Psoas muscle (tissue), 8 donors: ENCODE measurements at places on chromosomes 2 and 18. TPM values are rescaled to one million over a fixed set of nuclear protein-coding genes. Genes with fewer than 3 reads are reported as not detected.

DNA sequence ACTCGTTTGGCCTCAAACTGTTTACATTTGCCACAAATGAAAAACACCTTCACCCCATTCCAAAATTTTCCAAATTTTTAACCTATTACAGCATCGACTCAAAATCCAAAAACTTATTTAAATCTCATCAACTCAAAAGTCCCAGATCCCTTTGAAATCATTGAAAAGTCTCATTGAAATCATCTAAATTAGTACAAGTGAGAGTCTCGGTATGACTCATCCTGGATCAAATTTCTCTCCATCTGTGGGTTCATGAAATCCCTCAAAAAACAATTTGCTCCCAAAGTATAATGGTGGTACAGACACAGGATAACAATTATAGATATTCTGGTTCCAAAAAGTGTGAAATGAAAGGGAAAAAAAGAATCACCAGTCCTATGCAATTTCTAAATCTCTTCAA is 65.1 kb downstream of the LRP1B start:
- DNase-seq, result no peak

Gene REG3A
- total RNA-seq, result not detected

Gene SCN2A
- total RNA-seq, result not detected

- DNase-seq, result no peak
Observed at GRCh38 chr2:195489101-195489500, 167.9 kb upstream of the SLC39A10 start.

DNA sequence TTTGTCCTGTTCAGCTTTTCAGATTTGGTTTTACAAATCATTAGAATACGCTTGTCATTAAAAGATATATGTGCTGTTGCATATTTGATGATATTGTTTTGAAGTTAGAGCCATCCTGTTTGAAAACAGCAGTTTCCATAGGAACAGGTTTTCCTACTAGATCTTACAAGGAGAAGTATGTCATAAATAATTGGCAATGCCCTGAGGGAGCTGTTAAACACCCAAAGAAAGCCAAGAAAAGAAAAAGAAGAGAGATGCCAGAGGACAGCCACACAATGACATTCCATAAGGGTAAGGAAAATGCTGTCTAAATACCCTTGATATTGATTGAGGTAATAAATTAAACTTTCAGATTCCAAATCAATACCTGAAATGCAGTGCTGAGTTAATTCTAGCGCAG is 392.2 kb upstream of the CRIM1 start:
- DNase-seq, result no peak

Gene GREB1
- 1.7 TPM for total RNA-seq

Gene ANKRD30B
- 0.04 TPM for total RNA-seq

DNA sequence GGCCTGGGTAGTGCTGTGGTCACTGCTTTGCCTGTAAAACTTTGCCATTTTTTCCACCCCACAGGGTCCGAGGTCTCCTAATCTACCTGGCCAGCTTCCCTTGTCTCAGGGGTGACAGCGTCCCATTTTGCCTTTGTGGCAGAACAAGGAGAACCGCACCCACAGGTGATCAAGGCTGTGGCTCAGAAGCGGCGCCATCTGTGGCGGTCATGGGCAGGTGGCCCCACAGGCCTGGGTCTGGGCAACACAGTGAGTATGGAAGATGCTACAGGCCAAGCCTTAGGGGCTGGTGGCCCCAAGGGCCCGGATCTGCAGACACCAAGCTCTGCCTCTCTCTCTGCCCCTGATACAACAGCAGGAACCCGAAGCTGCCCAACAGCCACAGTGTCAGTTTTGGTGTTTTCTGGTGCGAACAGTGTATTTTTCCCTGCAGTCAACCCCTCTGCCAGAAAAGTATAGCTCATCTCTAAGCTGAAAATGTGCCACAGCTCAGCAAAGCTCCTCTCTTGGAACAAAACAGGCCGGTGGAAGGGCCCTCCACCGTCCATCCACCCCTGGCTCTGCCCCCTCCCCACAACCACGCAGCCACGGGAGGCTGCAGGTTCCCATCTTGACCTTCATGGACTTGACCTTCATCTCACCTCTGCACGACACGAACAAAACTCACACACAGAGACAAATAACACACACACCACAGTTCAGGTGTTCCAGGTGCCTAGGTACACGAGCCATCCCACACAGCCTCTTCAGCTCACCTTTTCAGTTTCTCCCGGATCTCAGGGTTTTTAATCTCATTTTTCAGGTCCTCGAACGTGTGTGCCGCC is 96.7 kb downstream of the PXDN start:
- no peak for DNase-seq

Gene INPP5D
- 2.8 TPM for total RNA-seq

GRCh38 chr2:96913398-96914202 is 43.7 kb upstream of the SEMA4C start:
- no peak for DNase-seq

DNA sequence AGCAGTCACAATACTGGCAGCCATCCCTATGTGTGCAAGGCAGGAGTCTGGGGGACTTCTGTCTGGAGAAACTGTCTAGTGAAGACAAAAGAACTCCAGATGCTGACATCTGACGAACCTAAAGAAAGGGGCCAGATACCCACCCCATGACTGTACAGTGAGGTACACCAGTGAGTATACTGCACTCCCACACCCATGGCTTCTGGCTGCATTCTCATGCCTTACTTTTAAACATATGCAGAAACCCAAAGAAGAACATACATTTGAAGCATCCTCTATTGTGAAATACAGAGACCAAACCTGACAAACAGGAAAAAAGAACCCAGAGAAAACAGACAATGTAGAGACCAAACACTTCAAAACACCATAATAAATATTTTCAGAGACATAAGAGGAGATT is 102.2 kb downstream of the ACTR3 start:
- no peak for DNase-seq

Gene INO80D
- 15.5 TPM for total RNA-seq

DNA sequence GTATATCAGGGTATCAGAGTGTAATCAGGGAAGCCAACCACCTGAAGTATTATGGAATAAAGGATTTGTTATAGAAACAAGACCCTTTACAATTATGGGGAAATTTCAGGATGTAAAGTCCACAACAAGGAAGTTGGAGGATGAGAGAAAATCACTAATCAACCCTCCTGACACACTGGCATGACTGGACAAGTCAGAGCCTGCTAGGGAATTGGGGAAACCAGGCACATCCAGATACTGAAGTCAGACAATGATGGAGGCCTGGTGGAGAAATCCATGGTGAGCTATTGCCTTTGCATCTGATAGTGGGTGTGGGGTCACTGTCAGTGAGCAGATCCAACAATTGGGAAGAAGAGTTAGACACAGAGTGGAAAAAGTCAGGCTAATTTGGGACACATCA is 158.8 kb upstream of the FBXO11 start:
- DNase-seq, result no peak

GRCh38 chr2:43220760-43221123 is 5.7 kb downstream of the ZFP36L2 start:
- no peak for DNase-seq

- DNase-seq, result no peak
Observed at GRCh38 chr2:142502402-142502801, 371.6 kb upstream of the LRP1B start.

- DNase-seq, result no peak
Observed at GRCh38 chr2:227256605-227257004, 68.4 kb upstream of the MFF start.

Gene ORC4
- total RNA-seq, result 36.2 TPM

DNA sequence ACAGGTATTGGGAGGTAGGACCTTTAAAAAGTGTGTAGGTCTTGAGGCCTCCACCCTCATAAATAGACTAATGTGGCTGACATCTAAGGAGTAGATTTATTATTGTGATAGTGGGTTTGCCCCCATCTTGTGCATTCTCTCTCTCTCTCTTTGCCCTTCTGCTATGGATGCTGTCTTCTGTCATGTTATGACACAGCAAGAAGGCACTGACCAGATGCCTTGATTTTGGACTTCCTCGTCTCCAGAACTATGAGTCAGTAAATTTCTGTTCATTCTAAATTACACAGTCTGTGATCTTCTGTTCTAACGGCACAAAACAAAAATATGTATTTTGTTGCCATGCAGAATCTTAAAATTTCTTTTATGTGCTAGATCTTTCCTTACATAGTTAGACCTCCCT is 66.9 kb downstream of the ATAD2B start:
- no peak for DNase-seq

Gene PROM2
- 0.82 TPM for total RNA-seq

- DNase-seq, result no peak
Observed at GRCh38 chr2:207854484-207855440, 85.1 kb upstream of the FZD5 start.

Gene TTN
- 4,462 TPM for total RNA-seq

Gene ANKMY1
- 4.3 TPM for total RNA-seq

Gene RPL31
- 1,227 TPM for total RNA-seq

- DNase-seq, result no peak
Observed at GRCh38 chr18:79692886-79693285, 13.3 kb downstream of the CTDP1 start.

Gene DNAJC27
- 7.2 TPM for total RNA-seq

Gene M1AP
- not detected for total RNA-seq

Gene TOGARAM2
- total RNA-seq, result 2.2 TPM

- no peak for DNase-seq
Observed at GRCh38 chr2:173436088-173436487, 81.4 kb downstream of the CDCA7 start.

GRCh38 chr2:174335254-174335987 is 667 bp downstream of the SP9 start:
- no peak for DNase-seq

- no peak for DNase-seq
Observed at GRCh38 chr18:33212363-33212762, 228.2 kb downstream of the CCDC178 start.

DNA sequence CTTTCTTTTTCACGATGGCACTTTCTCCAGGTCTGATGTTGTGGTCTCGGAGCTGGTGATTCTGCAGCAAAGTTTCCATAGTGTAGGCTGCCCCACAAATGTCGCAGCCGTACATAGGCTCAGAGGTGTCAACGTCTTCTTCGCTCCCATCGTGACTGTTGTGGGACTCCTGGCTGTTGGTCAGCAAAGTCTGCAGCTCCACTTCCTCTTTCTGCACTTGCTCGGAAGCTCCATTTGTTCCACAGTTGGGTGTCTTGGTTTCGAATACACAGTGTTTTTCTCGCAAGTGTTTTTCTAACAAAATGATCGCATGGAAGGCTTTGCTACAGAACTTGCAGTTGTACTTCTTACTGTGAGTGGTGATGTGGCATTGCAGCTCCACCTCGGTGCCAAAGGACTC is 126.8 kb downstream of the ZNF521 start:
- no peak for DNase-seq

DNA sequence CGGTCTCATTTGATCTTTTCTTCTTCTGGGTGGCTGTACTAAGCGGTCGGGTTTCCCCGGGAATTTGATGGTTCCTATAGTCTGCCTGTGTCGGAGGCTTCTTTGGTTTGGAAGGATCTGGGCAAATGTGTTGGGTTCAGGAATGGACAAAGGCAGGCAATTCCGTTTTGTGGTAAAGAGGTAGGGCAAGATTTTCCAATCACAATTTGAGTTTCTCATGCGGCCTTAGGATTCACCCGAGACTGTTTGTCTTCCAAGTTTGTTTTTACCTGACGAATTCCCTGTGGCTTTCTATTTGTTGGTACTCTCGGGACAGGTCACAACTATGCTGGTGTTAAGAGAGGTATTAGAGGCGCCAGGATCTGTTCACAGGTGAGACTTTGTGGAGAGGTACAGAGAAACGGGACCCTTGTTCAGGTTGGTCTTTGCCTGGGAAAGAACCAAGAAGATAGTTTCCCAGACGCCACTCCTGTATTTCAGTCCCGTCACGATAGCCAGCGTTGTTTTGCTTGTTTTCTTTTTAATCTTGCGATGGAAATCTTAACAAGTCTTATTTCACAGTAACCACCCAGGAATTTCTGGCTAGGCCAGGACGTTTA is 3.0 kb downstream of the SP5 start:
- DNase-seq, result no peak

- no peak for DNase-seq
Observed at GRCh38 chr2:1656961-1657841, 87.1 kb downstream of the PXDN start.

Gene GCG
- total RNA-seq, result not detected

DNA sequence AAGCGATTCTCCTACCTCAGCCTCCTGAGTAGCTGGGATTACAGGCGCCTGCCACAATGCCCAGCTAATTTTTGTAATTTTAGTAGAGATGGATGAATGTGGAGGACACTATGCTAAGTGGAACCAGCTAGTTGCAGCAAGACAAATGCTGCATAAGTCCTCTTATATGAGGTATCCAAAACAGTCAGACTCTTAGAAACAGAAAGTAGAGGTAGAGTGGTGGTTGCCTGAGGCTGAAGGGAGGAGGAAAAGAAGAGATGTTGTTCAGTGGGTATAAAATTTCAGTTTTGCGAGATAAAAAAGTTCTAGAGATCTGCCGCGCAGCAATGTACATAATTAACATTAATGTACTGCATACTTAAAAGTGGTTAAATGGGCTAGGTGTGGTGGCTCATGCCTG is 145.3 kb upstream of the SPRED2 start:
- no peak for DNase-seq

GRCh38 chr2:158120664-158121641 is 19.3 kb downstream of the UPP2 start:
- DNase-seq, result no peak

Gene CCDC68
- total RNA-seq, result 1.6 TPM
